ENCODE measurements at places on chromosomes 1 and 21.

- DNase-seq: no peak
Measured at GRCh38 chr1:225695578-225696337, 42.8 kb upstream of the ENAH start.

DNA sequence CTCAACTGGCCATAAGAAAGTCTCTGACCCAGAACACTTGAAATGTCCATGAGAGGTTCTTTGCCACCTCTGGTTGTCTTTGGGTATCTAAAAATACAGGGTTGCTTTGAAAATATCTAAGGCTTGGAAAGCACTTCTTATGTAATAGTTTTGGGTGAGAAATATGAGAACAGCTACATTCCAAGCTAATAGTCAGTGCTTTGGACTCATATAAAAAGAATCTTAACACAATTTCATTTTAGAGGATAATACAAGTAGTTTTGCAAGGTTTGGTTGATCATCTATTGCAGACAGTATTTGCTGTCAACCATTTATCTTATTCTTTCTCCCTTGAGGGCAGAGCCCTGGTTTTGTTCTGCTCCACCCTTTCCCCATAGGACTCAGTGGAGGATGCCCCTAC is 207.5 kb downstream of the KCNK2 start:
- DNase-seq: no peak

DNA sequence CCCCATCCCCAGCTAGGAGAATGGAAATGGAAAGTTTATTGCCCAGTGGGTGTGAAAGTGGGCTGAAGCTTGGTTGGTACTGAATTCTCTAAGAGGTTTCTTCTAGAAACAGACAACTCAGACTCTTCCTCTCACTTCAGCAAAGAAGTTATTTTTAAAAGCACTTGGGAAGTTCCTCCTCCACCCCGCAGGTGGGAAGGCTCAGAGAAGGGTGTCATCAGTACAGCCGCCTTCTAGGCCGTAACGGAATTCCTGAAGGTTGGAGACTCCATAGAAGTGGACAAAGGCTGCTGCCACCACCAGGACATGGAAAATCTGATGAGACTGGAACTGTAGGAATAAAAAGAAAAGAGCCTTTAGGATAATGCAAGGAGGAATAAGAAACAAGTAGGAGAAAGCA is 14.3 kb upstream of the KLHL12 start:
- no peak for DNase-seq

DNA sequence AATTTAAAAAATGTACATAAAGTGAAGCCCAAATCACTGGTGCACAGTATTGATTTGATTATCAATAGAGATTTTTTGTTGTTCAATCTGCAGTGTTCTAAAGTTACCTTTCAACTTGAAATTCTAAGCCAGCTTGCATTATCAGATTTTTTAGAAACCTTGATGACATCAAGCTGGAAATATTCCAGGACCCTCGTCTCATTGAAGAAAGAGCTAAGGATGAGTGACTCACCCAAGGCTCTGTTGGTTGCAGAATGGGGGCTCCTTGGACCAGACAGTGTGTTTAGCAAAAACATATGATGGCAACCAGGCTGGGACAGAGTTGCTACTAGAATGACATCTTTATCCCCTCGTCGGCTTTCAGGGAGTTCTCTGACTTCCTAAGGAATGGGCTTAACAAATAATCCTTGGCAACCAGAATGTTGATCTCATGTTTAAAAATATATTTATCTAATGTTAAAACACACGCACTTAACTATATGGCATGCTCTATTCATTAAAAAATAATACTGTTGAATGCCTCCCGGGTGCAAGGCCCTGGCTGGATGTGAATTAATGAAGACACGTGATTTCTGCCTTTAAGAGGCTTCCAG is 79.7 kb downstream of the RUNX3 start:
- DNase-seq: no peak

DNA sequence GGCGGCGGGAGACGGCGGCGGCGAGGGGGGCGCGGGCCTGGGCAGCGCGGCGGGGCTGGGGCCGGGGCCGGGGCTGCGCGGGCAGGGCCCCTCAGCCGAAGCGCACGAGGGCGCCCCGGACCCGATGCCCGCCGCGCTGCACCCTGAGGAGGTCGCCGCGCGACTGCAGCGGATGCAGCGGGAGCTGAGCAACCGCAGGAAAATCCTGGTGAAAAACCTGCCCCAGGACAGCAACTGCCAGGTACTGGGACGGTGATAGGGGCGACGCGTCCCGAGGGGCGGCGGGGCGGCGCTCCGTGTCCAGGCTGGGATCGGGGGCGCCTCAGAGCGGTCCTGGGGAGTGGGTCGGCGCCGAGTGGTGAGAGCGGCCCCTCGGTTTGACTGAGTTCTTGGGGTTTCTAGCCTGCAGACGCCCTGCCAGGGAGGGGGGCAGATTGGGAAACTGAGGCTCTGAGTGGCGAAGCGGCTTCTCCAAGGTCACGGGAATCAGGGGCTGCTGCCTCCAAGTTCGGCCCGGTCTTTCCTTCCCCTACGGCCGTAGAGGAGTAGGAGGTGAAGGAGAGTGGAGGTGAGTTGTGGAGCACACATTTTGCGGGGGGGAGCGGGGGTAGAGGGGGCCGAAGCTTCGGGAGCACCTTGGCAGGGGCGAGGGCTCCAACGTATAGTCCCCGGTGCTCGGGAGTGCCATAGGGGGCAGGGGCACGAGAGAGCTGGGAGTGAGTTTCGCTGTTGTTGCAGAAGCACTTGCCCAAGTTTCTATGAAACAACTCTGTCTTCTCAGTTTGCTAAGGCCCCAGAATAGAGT is 508 bp downstream of the RAVER2 start:
- no peak for DNase-seq

- no peak for DNase-seq
Measured at GRCh38 chr1:7810395-7810794, 26.3 kb downstream of the PER3 start.

- DNase-seq: no peak
Measured at GRCh38 chr1:25020851-25021590, 90.9 kb upstream of the RUNX3 start.

DNA sequence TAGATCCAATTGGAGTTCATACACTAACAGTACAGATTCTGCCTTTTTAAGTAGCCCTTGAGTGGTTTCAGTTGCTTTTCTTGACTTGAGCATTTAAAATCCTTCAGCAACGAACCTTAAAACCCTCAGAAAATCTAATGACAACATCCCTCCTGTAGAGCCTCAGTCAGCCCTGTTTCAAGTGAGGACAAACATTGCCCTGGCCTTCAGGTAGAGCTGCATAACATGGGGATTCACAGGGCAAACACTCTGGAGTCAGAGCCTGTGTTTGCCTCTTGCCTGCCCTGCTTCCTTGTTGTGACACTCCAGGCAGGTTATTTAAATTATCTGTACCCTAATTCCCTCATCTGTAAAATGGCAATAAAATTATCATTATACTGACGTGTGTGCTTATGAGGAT is 96.1 kb upstream of the KCNA3 start:
- no peak for DNase-seq

GRCh38 chr1:188128761-188129160 is 1300.0 kb downstream of the PLA2G4A start:
- DNase-seq: no peak

GRCh38 chr1:156121457-156121856 is 6.9 kb downstream of the LMNA start:
- no peak for DNase-seq

DNA sequence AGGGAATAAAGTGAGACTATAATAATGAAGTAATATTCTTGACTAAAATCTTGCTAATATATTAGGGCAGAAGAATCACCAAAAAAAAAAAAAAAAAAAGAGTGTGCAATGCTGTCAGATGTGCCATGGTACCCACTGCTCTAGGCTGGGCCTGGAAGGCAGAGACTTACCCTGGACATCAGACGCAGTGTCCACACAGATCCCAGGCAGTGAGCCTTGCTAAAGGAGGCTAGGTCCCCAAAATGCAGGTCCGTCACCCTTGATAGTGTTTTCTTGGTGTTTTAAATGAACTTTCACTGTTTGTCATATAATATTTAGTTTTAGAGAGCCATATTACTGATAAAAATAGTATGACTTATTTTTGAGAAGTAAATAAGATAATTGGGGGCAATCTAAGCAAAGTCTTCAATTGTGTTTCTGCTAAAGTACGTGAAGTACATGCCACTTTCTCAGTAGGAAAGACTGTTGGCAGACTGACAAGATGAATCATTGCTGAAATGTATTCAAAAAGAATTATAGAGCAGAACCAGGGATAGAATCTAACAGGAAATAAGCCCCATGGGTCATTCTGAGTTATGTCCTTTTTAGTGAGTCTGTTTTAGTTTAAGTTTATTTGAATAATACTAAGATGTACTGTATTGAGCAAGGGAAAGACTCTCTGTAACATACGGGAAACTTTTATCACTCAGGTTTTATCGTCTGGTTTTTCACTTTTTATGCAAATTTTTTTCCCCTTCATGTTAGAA is 74.6 kb upstream of the PDC start:
- no peak for DNase-seq

- peak; percentile 18 for DNase-seq
Measured at GRCh38 chr1:78045926-78046778, at the start of gene GIPC2. GIPC2 (plus strand) TSS chr1:78045966; CDS start chr1:78046095, 129 bp downstream.

DNA sequence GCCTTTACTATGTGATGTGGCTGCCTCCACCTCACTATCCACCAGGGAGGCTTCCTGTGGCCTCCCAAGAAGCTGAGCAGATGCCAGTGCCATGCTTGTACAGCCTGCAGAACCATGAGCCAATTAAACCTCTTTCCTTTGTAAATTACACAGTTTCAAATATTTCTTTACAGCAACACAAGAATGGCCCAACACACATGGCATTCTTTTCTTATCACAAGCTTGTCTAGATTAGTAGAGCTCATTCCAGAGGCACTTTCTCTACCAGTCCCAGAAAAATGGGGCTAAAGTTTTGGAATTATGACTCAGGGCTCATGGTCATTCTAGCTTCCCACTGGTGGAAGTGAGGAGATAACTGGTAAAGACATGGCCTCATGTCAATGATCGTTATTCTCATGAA is 655.2 kb downstream of the LMO4 start:
- DNase-seq: no peak

- no peak for DNase-seq
Measured at GRCh38 chr21:34865400-34866241, 183.5 kb downstream of the RUNX1 start.

DNA sequence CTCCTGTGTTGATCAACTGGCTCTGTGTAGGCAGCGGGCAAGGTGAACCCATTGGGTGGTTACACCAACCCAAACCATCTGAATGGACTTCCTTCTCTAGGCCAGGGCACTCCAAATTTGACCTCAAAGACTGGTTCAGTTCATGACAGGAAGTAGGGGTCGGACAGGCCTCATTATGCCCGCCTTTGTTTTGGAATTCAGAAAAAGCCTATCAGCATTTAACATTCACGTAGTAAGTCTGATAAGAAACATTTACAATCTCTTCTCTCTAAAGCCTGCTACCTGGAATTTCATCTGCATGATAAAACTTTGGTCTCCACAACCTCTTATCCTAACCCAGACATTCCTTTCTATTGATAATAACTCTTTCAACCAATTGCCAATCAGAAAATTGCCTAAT is 97.1 kb upstream of the ETV3 start:
- DNase-seq: no peak

GRCh38 chr1:29478151-29478791 is 241.9 kb downstream of the PTPRU start:
- DNase-seq: no peak

- no peak for DNase-seq
Measured at GRCh38 chr1:201487742-201488141, 18.8 kb upstream of the PHLDA3 start.
